GM04503 (cell line): ENCODE measurements at places on chromosomes 2 and 18.

DNA sequence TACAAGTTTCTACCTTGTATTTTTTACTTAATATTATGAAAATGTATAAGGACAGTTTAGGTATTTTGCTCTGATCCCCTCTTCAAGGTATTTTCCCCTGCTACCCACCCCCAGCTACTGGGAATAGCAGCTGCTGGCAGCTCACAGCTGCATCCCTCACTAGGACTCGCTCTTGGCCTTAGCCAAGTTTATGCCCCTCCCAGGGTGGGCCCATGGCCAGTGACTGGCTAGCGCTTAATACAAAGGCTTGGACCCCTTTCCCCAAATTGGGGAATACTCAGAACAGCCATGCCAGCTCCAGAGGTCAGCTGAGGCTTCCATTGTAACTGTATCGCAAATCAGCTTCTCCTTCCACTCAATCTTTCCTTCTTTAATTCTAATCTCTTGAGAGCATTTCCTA lies 131.3 kb downstream of the GFPT1 start:
- DNase-seq = no peak

GRCh38 chr2:187614756-187615155 lies 60.5 kb upstream of the TFPI start:
- DNase-seq = peak; percentile 8

GRCh38 chr2:71452565-71452964 lies 796 bp upstream of the DYSF start:
- DNase-seq = no peak

GRCh38 chr2:181235683-181236459 lies 221.3 kb upstream of the ITGA4 start:
- DNase-seq = no peak

GRCh38 chr2:157269922-157270321 lies 12.4 kb downstream of the GALNT5 start:
- no peak for DNase-seq

DNA sequence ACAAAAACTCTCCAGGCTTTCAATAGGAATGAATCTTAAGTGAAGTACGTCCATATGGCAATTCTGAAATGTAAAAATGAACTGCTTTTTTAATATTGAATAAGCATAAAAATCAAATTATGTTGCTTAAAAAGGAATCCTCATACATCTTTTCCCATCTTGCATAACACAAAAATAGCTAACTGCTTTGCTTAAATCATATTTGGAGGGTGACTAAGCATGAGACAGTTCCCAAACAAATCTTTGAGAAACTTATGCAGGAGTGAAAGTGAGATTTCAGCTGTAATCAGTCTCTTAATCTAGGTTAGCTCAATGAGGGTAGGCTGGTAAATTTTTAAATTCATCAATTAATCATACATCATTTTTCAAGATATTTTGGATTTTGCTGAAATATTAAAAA lies 111.5 kb downstream of the MBD5 start:
- DNase-seq = peak; percentile 20

- DNase-seq = no peak
These were observed 235.9 kb downstream of the DSEL start for GRCh38 chr18:67280486-67281242.
